Activated T-helper 1 cell treated with Interleukin-2 at 50 U/mL for 16 hours (primary cell): ENCODE measurements at places on chromosomes 1 and 21.

GRCh38 chr1:178639326-178639725 lies 85.7 kb upstream of the RALGPS2 start:
- DNase-seq, result no peak

DNA sequence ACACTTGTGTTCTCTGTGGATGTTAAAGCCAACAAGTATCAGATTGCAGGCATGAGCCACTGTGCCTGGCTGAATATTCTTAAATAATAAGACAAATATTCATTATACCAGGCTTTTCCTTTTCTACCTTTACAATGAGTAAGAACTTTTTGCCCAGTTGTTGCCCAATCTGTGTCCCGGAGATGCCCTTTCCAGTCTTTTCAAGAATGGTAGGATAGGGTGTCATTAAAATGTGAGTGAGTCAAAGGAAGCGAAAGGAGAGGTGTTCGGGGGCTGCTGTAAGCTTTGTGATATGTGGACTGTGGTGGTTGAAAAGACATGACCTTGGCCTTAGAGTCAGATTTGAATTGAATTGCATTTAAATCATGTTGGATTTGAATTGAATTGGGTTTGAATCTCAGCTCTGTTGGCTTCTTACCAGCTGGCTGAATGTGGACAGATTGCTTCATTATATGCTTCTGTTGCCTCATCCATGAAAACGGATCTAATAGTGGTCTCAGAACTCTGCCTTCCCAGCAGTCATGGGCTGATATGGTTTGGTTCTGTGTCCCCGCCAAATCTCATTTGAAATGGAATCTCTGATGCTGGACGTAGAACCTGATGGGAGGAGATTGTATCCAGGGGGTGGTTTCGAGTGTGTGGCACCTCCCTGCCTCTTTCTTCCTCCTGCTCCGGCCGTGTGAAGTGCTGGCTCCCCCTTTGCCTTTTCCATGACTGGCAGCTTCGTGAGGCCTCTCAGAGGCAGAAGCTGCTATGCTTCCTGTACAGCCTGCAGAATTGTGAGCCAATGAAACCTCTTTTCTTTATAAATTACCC lies 22.7 kb upstream of the AADACL3 start:
- DNase-seq, result no peak

GRCh38 chr1:6491480-6491962 lies at the start of gene PLEKHG5:
Gene PLEKHG5 (minus strand): TSS chr1:6491667. CDS start chr1:6477571, 14,096 bp downstream.
- DNase-seq, result no peak

DNA sequence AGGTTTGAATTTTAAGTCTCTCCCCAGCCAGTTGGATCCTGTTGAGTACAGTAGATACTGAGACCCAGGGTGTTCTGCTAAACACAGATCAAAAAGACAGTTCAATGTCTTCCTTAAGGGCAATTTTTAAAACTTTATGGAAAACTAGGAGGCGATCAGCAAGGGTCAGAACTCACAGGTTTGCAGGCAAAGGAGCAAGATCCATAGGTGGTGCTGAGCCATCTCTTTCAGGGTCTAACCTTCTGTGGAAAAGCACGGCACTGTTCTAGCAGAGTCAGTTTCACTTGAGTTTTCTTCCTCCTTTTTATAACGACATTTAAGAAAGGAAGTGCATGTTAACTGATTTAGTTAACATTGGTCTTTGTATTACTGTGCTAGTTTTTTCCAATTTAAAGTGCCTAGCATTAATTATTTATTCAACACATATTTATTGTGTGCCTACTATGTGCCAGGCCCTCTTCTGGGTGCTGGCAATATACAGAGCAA lies at the start of gene CD84:
Gene CD84, minus strand, starts transcription at position 281 of the 486 bp plus-strand sequence. Its CDS starts 59 bp downstream, at position 222.
- no peak for DNase-seq

GRCh38 chr1:1347663-1348419 lies 1.4 kb downstream of the DVL1 start:
- DNase-seq, result no peak

DNA sequence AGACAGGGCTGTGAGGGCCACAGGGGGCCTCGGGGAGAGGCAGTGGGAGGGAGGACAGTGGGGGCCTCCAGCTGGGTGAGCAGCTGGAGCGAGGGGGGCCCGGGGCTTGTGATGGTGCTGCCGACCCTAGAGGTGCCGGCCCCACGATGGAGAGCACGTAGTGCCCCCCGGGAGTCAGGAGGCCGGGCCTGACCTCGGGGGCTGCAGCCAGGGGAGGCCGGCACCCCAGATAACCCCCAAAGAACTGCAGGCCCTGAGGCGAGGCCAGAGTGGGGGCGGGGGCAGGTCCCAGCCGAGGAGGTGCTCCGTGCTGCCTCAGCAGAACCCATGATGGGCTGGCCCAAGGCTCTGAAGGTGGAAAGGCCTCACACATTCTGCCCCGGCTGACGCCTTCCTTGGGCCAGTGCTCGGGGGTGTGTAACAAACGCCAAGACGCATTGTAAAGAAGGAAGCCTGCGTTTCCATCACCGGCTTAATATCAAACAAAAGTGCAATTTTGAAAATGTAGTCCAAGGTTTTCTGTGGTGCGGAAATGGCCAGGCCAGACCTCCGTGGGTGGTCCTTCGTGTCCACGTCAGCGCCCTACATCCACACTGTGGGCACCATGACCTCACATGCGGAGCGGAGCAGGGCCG lies 55.2 kb downstream of the COL6A1 start:
- no peak for DNase-seq

- DNase-seq, result no peak
Observed at GRCh38 chr1:219476116-219476515, 136.8 kb downstream of the ZC3H11B start.

GRCh38 chr21:35225573-35225972 lies 176.5 kb upstream of the RUNX1 start:
- no peak for DNase-seq

- DNase-seq, result no peak
Observed at GRCh38 chr1:230900984-230901383, 32.7 kb upstream of the C1orf198 start.

- DNase-seq, result no peak
Observed at GRCh38 chr1:31084782-31085569, 19.5 kb upstream of the PUM1 start.

GRCh38 chr1:8409606-8410005 lies 91.7 kb downstream of the SLC45A1 start:
- DNase-seq, result no peak

DNA sequence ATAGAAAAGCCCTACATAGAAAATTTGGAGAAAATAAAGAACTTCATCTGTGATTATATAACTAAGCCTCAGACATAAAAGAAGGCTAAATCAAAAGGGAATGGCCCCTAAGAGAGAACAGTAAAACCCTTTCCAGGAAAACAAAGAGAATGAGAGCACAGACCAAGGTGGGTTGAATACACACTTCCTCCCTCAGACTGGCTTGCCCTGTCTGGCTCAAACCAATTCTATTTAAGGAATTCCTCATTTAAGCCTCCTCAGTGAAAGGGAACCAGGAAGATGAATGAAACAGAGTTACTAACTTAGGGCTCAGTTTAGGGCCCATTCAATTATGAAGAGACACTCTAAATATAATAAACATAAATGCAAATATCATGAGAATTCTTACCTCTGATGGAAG lies 10.6 kb upstream of the SYT14 start:
- no peak for DNase-seq

GRCh38 chr1:90720145-90720636 lies 3.1 kb upstream of the BARHL2 start:
- DNase-seq, result no peak

DNA sequence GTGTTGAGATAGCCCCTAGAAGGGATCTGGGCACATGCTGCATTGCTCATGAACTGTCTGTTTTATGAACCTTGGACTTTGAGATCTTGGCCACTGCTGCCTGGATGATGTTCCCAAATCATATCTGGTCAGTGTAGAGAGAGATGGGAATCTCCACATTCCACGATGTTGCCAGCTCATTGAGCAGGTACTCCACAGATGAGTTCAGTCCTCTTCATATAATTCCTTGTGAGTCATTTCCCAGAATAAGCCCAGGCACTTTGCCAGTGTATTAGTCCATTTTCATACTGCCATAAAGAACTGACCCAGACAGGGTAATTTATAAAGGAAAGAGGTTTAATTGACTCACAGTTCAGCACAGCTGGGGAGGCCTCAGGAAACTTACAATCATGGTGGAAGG lies 254.0 kb upstream of the RUNX1 start:
- DNase-seq, result no peak

GRCh38 chr1:207981976-207982375 lies 71.1 kb upstream of the CD34 start:
- DNase-seq, result no peak

- no peak for DNase-seq
Observed at GRCh38 chr1:3729594-3730542, 22.4 kb upstream of the CCDC27 start.

DNA sequence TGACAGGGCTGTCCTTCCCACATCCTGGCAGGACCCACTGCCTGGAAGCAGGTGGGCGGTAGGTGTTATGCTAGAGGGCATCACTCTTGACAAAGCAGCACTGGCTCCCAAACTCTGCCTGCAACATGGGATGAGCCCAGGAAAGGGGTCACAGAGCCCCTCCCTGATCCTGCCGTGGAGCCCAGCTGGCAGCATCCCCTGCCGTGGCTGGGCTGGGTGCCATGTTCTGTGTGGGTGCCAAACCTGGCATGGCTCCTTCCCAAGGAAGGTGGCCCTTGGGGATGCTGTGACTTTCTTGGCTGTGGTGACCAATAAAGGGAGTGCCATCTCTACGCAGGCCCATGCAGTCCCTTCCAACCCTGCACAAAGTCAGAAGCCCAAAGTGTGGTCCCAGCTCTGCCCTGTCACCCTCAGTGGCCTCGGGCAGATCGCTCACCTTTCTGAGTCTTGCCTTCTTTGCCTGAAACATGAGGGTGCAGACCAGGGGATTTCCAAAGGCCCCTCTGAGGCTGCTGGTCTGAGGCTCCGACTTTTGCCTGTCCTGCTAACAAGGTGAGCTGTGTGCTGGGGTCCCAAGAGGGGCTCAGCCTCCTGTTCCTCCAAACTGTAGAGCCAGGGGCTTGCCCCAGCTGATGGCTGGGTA lies 6.0 kb downstream of the CDK18 start:
- DNase-seq, result no peak

- no peak for DNase-seq
Observed at GRCh38 chr1:170267317-170267716, 121.6 kb downstream of the NTMT2 start.

- DNase-seq, result peak; percentile 50
Observed at GRCh38 chr1:175152006-175152652, 40.4 kb downstream of the KIAA0040 start.

DNA sequence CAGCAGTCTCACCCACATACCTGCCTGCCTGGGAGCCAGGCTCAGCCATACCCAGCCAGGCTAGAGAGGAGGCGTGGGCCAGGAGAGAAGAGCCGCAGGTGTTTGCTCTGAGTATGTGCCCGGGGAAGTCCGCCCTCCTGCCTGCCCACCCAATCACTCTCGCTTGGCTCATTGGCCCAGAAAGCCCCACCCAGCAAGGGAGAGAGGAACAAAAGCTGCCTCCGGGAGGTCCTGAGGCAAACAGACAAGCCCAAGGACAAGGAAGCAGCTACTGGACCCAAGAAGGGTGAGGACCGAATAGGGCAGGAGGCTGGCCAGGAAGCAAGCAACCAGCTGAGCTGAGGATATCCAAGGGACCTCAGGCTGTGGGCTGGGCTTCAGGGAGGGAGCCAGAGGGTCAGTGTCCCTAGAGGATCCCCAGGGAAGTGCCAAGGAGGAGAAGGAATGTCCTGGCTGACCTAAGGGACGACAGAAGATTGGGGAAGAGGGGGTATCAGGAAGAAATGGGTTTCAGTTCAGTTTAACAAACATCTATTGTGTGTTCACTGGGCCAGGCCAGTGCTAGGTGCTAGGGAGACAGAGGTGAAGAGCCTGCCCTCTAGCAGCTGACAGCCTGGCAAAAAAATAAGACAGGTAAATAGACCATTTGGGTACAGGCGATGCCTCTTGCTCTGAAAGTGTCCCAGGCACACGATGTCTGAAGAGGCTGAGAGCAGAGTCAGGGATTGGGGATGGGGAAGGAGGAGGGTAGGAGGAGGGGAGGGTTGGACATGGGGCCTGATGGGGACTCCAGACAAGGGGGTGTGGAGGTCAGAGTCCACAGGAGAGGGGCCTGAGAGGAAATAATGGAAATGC lies at the start of gene GJB4:
Gene GJB4, plus strand, starts transcription at position 238 of the 855 bp plus-strand sequence. CDS start 1,515 bp downstream, outside the sequence.
- no peak for DNase-seq

GRCh38 chr1:64880449-64880848 lies 85.9 kb downstream of the JAK1 start:
- no peak for DNase-seq

DNA sequence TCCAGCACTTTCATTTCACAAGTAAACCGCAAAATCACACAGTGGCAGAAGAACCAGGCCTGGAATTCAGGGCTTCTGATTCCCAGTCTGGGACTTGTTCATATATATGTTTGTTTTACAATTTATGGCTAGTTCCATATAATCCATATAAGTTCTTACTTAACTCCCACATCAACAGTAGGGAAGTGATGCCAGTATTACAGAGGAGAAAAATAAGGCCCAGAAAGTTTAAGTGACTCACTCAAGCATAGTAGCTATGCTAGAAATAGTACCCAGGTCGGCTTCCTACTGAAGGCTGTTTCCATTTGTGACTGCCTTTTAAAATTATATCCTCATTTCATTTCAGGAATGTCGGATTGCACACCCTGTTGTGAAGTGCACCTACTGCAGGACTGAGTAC lies 1.4 kb downstream of the FAM76A start:
- DNase-seq, result no peak

- DNase-seq, result no peak
Observed at GRCh38 chr1:201401700-201402099, 2.6 kb upstream of the LAD1 start.
